ENCODE measurements at places on chromosomes 11 and 22.

DNA sequence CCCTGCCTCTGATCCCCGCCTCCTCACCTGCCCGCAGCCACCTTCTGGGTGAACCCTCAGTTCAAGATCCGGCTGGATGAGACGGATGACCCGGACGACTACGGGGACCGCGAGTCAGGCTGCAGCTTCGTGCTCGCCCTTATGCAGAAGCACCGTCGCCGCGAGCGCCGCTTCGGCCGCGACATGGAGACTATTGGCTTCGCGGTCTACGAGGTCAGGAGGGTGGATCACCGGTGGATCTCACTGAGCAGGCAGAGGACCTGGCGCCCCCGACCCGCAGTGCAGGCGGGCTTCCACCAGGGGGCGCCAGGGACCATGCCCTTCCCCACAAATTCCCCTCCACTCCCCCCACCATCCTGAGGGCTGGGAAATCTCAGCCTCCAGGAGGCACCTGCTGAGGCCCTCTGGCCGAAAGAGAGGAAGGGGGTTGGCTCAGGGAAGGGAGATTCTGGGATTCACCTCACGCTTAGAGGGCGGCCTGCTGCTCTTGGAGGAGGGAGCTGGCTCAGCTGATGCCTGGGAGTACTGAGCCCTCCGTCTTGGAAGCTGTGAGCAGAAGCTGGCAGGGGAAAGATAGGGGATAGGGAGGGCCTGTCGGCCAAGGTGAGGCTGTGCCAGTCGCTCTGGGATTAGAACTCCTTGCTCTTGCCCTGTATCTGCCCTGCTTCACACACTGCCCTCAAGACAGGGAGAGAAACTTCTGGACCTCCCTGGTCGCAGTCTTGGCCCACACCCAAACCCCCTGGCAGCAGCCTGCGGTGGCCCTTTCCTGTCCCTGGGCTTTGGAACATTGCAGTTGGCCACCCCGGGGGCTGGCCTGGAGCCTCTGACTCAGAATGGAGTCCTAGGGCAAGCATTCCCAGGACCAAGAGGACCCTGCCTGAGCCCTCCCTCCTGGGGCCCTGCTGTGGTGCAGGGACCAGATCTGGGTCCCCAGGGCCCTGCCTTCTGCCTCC lies 23.2 kb downstream of the CAPN1 start:
- peak; percentile 38 for DNase-seq

DNA sequence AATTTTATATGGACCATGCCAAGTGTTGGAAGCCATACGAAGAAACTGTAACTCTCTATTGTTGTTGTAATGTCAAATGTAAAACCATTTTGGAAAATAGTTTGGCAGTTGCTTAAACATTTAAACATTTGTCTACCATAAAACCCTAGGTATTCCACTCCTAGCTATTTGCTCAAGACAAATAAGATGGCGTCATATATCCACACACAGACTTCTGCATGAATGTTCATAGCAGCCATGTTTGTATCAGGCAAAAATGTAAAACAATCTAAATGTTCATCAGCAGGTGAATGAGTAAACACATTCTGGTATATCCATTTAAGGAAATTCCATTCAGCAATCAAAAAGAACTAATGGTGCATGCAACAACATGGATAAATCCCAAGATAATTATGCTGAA lies 27.9 kb downstream of the OR9I1 start:
- no peak for DNase-seq

- no peak for DNase-seq
Measured at GRCh38 chr11:35365961-35366360, 53.4 kb downstream of the SLC1A2 start.

GRCh38 chr11:68071281-68072048 lies 32.6 kb downstream of the TCIRG1 start:
- DNase-seq = no peak

DNA sequence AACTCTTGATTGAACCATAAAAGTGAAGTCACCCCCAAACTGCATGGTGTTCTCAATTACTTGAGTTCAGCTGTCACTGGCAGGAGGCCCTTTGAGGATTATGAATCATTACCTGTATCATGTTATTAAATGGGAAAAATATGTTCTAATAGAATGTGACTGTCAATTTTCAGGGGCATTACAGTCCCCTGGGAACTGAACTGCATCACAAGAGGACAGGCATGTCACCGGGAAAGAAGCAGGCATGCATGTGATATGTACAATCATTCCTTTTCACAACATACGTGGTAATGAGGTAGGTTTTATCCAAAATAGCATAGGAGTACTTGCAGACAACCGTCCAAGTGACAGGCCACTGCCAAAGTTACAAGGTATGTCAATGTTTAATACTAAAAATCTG lies 165.8 kb downstream of the MAML2 start:
- DNase-seq = no peak

GRCh38 chr11:6833356-6833755 lies 12.1 kb upstream of the OR10A5 start:
- DNase-seq = no peak

DNA sequence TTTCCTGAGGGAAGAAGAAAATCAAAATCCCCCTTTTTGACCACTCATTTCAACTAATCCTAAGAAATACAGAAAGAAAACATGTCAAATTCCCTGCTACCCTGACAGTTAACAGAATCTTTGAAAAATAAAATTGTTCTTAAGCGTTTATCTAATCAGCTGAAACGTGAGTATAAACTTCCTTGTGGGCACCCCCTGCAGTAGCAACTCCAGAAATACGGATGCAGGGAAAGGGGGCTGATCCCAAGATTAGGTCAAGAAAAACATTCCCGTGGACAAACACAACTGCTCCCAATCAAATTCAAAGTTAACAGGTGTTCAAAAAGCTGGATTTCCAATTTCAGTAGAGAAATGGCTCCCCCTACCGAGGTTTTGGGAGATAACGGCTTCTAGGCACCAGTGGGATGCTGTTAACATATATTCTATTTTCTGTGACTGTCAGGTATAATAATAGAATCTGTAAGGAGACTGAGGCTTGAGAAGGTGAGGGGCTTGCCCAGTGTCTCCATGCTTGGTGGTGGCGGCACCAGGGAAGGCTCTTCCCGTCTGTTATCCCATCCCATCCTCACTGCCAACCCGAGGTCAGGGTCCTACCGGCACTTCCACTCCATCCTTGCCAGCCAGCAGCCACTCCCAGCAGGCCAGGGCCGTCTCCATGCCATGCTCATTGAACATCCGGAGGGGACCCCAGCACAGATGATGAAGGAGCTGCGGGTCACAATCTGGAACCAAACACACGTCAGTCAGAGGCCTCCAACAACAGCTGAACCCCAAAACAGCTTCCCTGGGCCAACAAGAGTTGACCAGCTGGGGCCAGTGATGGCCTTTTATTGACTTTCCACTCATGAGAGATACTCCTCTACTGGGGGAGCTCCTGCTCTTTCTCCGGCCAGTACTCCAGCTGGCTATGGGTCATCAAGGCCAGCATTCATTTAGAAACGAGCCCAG lies 32.0 kb upstream of the SERPIND1 start:
- DNase-seq = peak; percentile 19

GRCh38 chr11:80529726-80530125 lies 1088.9 kb upstream of the TENM4 start:
- DNase-seq = no peak

GRCh38 chr11:132101881-132102280 lies 731.5 kb downstream of the NTM start:
- no peak for DNase-seq

- DNase-seq = no peak
Measured at GRCh38 chr11:130402570-130402969, 25.8 kb downstream of the ADAMTS8 start.

GRCh38 chr22:43697894-43698293 lies 114.2 kb downstream of the EFCAB6 start:
- DNase-seq = no peak

DNA sequence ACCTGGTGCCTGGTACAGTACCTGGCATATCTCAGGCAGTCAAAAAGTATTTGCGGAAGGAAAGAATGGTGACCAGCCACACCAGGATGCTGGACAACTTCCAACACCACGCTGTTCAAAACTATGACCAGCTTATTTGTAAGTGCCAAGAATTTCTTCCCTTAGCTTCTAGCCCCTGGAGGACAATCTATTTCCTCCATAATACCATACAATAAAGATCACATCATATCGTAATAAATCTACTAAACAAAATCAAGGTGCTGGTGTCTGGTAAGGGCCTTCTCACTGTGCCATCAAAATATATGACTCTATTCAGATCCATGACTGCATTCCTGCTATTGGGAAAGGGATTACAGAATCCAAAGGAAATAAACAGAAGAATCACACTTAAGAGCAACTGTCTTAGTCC lies 51.5 kb downstream of the ALG9 start:
- DNase-seq = no peak

GRCh38 chr11:60766547-60766946 lies 9.9 kb downstream of the MS4A15 start:
- DNase-seq = no peak

GRCh38 chr11:1744891-1745700 lies 5.3 kb downstream of the IFITM10 start:
- DNase-seq = no peak

DNA sequence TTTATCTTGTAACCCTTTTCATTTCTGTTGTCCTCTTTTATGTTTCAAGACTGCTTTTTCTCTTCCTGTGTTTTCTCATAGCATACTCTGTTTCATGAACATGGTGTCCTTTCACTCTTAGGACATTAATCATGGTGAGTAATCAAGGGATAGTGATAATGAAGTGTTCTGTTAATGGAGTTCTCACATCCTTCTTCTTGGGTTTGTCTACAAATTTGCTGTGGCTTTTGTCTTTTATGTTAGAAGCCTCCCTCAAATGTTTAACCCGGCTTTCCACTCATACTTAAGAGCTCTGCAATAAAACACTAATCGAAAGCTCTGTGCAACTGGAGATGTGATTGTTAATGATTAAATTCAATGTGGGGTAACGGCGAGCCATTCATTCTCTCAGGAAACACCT lies 593.6 kb downstream of the NELL1 start:
- no peak for DNase-seq

DNA sequence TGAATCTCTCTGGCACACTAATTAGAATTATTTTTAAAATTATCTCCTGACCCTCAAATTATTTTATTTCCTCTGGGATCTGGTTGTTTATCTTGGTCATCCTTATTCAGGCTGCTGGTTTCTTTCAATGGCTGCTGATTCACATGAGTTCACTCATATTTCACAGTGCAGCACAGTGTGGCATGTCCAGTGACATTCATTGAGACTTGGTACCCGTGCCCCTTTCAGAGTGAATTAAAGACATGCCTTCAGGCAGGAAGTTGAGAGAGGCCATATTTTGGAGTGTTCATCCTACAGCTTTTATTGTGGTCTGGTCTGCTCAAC lies 13.5 kb downstream of the DCPS start:
- no peak for DNase-seq

DNA sequence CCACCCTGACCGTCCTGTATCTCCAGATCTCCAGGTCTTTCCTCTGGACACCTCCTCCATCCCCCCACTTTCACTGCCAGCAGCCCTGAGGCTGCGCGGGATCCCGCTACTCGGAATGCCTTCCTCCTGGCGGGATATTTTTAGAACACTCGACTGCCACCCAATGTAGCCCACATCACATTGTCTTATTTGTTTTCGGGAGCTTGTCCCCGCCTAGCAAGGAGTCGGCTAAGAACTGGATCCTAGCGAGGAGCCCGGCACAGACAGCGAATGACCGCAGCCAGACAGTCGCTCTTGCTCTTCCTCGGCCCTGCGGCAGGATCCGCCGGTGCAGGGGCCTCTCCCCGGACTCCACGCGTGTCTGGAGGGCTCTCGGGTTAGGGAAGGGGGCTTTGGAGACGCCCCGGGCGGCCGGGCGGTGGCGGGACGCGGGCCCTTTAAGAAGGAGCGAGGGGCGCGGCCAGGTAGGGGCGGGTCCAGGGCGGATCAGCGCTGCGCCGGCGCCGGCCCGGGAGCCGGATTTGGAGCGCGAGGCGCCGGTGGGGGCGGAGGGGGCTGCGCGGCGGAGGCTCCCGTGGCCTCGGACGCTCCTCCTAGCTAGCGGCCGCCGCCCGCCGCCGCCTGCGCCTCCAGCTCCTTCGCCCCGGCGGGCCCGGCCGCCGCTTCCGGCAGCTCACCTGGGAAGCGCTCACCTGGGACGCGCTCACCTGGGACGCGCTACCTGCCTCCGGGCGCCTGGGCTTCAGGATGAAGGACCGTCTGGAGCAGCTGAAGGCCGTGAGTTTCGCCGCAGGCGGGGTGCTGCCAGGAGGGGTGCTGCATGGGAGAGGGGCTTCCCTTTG lies at the start of gene STX3:
STX3 (plus strand) TSS at position 518 of the 842 bp plus-strand sequence; CDS start at position 748, 230 bp downstream.
- peak; percentile 38 for DNase-seq

- no peak for DNase-seq
Measured at GRCh38 chr11:27481992-27482391, 9.4 kb upstream of the LGR4 start.

DNA sequence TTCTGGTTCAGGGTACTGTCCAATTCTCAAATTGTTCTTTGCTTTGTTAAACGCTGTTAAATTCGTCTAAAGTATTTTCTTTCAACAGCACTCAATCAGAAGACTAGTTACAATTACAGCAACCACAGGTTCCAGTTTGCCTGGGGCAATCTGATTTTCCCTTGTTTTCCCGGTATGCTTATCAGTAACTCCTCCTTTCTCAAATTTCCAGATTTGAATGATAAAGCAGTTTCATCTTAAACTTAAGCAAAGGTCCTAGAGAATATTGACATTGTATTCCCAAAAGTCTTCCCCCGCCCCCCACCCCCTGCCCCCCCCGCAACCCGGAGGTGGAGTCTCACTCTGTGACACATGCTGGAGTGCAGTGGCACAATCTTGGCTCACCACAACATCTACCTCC lies 10.5 kb upstream of the USP28 start:
- DNase-seq = no peak

DNA sequence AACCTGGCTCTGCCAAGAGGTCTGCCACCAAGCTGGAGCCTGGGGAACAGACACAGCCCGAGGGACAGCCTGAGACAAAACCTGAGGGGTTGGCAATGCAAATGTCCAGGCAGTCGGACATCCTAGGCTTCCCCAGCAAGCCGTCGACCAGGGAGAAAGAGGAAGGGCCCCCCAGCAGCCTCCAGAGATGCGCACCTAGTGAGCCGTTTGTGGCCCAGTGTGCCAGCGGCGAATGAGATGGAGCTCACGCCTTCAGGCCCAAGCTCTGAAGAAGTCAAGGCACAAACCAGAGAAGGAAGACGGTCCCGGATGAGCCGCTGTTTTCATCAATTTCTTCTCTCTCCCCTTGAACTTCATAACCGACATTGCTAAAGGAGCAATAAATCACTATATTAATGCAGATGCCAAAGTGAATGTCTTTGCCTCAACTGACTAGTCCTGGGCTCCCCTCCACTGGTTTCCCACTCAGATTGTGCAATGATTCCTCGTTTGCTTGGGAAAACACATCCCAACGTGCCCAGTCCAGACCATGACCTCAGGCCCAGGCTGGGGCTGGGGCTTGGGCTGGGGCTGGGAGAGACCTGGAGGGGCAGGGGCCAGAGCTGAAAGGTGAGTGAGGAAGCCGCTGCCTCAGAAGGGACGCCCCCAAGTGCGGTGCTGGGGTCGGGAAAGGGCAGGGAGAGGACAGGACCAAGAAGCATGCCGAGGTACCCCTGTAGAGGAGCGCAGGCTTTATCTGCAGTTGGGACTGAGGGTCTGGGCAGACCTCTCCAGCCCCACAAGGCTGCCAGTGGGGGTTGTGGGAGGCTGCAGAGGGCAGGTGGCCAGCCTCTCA lies 3.5 kb upstream of the DGCR2 start:
- DNase-seq = no peak
